NCI-H446 (cell line): ENCODE measurements at places on chromosomes 1 and 21.

DNA sequence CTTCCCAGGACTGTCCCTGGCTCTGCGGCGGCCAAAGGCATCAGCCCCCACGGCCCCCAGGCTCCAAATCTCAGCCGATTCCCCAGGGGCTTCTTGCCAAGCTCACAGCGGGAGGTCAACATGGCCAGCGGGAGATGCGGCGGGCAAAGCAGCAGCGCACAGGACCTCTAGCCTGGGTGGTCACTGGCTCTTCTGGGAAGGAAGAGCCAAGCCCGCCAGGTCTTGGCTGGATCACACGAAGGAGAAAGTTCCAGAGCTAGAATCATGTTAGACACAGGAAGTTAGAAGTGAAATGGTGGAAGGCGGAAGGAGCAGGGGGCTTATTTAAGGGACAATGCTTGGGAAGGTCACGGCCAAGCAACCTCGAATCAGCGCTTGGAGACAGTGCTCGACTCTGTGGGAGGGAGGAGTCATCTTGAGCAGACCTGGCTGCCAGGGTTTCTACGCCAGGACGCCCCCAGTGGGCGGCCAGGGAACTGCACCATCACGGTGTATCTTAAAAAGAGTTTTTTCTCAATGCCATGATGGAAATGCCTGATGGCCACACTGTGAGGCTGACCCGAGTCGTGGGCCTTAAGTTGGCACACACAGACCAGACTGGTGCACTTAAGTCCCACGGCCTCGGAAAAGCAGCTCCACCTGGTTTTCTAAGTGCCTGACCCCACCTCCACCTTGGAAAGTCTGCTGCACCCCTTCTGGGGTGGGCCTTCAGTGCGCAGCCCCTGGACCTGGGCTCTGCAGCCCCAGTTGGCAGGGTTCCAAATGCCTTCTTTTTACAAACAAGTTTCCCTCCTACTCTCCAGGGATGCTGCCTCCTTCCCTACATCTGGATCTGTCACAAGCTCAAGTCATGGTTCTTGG, 29.3 kb downstream of the SLC66A1 start:
- peak; percentile 68 for DNase-seq

GRCh38 chr1:221708987-221709386, 32.9 kb downstream of the DUSP10 start:
- peak; percentile 22 for DNase-seq

GRCh38 chr1:205274041-205274691, 46.4 kb downstream of the TMCC2 start:
- DNase-seq: no peak

DNA sequence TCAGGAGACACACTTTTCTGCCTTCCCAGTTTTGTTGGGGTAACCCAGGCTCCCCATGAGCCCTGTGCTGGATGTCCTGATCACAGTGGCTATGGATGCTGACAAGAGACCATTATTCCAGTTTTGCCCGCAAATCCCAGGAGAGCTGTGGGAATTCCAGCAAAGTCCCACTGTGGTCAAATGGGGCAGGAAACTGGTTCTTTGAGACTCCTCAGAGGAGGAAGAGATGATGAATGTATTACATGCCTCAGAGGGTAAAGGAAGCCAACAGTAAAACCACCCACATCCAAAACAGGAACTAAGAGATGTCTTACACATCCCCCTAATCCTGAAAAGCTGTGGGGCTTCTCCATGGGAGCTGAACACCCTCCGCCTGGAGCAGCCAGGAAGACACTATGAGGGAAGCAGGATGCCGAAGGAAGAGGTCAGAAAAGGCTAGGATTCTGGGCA, 12.8 kb upstream of the MPZL1 start:
- DNase-seq: no peak

DNA sequence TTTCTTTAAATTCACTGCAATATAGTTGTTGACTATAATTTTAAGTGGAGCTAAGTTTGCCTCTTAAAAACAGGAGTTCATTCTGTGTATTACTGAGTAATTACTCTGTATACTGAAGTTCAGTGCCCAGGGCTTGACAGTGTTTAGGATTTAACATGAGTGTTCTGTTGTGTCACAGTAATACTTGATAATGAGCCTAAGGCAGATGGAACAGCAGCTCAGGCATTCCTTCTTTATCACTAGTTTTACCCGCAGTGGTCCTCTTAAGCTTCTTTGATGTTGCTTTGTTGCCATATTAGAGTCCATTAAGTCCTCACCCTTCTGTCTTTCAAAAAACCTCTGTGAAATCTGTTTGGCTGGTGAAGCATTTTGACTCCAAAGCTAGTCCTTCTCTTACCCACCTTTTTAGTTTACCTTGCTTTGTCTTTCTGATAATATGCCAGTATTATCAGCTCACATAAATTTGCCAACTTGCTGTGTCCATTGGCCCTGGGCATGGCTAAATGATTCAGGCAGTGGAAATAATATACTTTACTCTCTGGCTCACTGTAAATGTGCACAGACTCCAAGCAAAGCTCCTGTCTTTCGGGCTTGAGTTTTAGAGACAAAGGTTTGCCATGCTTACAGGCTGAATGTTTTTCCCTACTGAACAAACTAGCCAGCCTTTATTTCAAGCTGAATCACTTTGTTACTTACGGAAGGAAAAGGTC, 17.7 kb downstream of the HIPK1 start:
- DNase-seq: no peak

GRCh38 chr21:29105218-29105617, 25.2 kb upstream of the MAP3K7CL start:
- no peak for DNase-seq

DNA sequence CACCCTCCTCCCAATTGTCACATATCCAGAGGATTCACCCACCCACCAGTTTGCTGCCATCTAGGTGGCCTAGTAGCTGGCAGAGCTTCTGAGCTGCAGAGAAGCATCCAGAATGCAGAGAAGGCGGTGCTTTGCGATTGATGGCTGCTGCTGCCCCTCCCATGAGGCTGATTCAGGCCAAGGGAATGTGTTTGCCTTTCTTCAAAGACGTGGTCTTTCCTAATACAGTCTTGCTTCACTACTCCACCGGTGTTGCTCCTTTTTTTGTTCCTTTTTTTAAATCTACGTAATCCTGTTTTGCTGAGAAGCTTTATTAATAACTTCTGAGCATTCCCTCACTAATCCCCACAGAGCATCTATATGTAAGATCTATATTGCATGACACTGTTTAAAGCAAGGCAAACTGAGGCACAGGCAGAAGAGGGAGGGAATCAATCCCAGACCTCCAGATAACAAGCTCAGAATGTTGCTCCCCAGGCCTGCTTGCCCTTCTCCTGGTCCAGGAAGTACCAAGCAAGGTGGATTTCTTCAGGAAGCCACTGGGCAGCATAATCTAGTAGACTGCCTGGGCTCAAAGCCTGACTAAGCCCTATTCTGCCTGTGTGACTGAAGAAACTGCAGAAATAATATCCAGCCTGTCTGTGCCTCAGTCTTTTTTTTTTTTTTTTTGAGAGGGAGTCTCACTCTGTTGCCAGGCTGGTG, 275.5 kb upstream of the FMN2 start:
- peak; percentile 8 for DNase-seq

DNA sequence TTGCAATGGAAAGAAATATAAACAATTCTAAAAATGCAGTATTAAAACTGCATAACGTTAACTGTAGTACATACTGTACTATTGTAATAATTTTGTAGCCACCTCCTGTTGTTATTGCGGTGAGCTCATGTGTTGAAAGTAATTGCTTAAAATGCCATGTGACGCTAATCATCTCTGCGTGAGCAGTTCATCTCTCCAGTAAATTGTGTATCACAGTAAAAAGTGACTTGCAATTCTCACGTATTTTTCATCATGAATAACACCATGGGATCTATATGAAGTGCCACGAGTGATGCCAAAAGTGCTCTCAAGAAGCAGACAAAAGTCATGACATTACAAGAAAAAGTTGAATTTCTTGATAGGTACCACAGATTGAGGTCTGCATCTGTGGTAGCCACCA, 82.4 kb upstream of the CYYR1 start:
- no peak for DNase-seq

- peak; percentile 65 for DNase-seq
Observed at GRCh38 chr1:91885716-91886506, at the start of gene TGFBR3. TSS of gene TGFBR3 (minus strand) at chr1:91886151. CDS start at chr1:91861531, 24,620 bp downstream.

GRCh38 chr1:83954166-83954823, 44.6 kb downstream of the TTLL7 start:
- no peak for DNase-seq

- DNase-seq: peak; percentile 86
Observed at GRCh38 chr1:118396829-118397495, 211.9 kb upstream of the SPAG17 start.

DNA sequence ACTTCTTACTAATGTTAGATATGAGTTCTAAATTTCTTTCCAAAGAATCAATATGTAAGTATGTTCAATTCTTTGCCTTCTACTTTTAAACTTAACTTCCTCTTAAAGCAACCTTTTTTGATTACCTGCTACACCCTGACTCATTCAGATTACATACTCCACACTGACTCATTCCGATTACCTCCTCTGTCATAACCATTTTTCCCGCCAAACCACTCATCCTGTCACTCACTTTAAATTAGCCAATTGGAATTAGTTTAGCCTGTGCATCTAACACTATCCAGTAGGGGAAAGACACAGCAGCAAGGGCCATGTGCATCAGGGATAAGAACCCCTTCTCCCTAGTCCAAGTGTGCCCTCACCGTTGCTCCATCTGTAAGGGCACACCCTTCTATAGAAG, 815.5 kb downstream of the BRINP3 start:
- DNase-seq: no peak

DNA sequence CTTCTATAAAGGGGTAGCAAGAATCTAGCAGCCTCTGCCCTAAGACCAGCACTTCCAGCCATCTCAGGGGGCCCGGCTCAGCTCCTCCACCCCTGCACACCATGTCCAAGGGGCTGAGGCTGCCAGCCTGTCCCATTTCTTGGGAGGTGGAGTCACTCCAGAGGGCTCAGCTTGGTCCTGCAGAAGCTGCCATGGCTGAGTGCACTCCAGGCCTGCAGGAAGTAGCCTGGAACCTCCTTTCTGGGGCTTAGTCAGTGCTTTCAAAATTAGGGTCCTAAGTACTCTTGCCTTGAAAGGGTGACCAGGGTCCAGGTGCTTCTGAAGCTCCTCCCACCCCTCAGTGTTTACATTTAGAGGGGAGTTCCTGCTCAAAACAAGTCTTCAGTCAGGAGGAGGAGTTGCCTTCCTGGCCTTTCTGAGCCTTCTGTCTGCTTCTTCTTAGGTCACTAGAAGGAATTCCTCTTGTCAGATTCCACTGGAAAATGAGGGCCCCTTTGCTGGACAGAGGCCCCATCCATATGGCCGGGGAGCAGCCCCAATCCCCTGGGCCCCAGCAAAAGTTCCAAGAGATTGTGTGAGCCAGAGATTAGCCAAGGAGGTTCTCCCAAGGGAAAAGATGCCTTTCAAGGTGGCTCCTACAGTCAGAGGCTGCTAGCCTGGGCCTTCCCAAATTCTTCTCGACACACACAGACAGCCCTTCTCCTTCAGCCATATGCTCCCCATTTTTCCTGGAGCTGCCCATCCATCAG, 128.1 kb upstream of the VAMP3 start:
- DNase-seq: no peak

DNA sequence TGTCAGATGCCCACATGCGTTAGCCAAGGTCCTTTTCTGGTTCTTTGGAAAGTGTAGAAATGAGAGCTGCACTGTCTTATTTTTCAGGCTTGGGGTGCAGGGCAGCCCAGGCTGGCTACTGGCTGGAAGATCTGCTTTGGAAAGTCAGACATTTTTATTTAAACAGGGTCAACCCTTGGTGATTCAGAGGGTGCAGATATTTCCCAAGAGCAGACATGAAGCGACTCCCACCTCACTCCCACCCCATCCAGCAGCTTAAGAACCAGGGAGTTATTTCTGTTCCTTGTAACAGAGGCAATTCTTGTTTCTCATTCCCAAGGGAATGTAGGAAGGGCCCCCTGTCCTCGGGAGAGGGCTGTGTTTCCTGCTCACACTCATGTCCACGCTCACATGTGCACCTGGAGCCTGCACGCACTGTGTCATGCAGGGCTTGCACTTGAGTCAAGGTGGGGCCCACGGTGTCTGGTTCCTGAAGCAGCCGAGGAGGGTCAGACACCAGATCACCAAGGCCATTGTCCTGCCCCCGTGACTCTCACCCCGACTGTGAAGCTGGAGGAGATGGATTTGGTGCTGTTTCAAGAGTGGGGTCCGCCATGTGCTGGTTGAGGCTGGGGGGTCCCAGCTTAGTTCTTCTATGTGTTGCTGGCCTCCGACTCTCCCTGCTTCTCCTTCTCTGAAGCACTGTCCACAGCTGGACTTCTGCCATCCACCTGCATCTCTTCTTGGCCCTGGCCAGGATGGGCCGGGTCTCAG, 992 bp downstream of the S100A7A start:
- no peak for DNase-seq

DNA sequence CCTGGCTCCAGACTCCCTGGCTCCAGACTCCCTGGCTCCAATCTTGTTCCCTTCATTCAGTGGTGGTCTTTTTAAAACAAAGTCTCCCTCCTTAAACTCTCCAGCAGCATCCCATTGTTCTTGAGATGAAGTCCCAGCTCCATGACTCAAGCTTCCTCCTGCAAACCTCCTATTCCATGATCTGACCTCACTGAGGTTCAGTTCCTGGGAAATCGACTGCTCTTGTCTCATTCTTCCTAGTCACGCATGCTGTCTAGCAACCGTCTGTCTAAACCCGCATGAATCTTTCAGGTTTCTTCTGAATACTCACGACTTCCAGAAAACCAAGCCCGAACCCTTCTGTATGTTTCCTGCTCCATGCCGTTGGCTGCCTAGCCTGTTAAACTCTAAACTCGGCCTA, 91.9 kb downstream of the RAVER2 start:
- no peak for DNase-seq

DNA sequence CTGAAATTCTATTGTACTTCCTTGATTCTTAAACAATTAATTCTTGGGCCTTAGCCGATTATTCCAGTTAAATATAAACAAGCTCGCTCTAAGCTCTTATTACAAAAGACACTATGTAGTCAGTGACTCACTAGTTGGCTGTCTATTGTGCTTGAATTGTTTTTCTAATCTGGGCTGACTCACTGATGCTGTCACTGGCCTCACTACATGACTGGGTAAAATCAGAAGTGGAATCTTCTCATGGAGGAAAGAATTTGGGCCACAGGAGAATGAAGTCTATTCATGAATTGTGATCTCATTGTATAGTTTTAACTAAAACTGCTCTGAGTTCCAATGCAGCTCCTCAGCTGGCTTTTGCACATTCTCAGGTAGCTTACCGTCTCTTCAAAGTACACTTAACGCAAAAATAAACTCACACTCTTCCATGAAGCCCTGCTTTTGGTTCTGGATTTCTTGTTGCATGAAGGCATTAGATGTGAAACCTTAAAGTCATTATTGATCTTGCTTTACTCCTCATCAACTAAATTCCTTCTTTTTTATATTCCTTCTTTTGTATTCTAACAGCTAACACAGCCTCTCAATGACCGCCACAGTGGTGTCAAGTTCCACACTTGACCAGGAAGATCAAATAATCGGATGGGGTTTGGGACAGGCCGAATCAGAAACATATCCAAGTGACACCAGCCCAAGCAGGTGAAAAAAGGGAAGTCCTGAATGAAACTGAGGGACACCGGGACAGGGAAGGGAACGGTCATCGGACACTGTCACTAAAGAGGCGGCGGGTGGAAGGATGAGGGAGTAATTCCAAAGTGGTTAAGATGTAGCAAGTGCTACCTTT, 80.9 kb upstream of the LBR start:
- peak; percentile 9 for DNase-seq

GRCh38 chr1:109040989-109041620, 797 bp downstream of the WDR47 start:
- no peak for DNase-seq
